ENCODE measurements at places on chromosomes 7 and 10. TPM values are rescaled to one million over a fixed set of nuclear protein-coding genes. Genes with fewer than 3 reads are reported as not detected.

CCDC7 gene
- total RNA-seq, result 46.7 TPM

DNA sequence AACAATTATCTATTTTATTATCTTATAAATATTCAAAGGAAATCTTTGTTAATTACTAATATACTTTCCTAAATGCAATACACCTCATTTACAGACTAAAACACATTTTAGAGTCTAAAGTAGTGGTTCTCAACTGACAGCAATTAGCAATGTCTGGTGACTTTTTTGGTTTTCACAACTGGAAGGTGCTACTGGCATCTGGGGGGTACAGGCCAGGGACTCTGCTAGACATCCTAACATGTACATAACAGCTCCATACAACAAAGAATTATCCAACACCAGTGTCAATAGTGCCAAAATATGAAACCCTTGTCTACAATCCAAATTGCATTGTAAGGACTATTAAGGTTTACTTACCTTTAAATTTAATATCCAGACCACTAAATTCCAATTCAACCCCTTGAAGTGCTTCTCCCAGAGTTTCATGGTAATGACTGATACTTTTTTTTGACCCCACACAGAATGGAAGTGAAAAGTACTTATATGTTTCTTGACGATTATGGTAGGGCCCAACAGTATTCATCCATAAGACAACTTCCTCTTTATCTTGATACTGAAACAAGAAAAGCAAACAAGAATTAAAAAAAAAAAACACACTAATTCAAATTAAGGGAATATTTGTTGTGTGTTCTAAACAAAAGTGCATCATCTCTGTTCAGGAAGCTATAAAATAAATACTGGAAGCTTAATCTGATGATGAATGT lies 10.4 kb downstream of the TM9SF3 start:
- no peak for DNase-seq

DNA sequence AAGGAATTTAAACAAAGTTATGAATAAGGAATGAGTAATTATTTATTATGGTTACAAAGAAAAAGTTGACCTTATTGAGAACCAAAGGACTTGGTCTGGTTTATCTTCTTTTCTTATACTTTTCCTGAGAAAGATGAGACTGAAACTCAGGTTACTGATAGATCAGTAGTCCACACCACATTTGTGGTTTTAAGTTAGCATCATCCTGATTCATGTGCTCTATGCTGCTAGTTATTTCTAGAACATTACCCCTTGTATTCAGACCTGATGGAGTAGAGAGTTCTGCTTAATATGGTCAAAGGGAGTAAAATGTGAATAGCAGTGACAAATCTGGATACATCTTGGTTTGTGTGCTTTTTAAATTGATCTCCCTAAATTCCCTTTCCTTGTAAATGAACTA lies 63.8 kb downstream of the FOXP2 start:
- DNase-seq, result no peak

DNA sequence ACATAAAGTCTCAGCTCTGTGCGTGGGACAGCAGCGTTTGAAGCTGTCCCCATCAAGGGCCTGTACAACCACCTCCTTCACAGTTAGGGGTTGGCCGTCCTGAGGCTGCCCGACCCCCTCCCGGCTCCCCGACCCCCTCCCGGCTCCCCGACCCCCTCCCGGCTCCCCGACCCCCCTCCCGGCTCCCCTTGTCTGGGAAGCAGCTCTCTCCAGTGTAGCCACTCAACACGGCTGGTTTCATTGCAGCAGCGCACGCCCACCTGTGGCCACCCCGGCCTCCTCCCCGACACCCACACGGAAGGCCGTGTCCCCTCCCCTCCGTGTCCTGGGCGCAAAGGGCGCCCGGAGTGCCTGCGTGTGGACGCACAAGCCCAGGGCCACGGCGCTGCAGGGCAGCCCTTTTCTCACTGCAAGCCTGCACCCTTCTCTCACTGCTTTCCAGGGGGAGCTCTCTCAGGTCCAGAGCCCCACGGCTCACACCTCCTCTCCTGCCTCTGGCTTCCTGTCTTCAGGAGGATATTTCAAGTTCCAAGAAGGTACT lies 20.9 kb upstream of the FAM20C start:
- no peak for DNase-seq

TEX47 gene
- total RNA-seq, result not detected

- DNase-seq, result peak; percentile 60
These were observed 65.4 kb downstream of the TACC2 start for GRCh38 chr10:122054048-122055025.

GRCh38 chr7:115748123-115748738 lies 282.3 kb downstream of the TFEC start:
- DNase-seq, result no peak

CFTR gene
- total RNA-seq, result 1.3 TPM

DNA sequence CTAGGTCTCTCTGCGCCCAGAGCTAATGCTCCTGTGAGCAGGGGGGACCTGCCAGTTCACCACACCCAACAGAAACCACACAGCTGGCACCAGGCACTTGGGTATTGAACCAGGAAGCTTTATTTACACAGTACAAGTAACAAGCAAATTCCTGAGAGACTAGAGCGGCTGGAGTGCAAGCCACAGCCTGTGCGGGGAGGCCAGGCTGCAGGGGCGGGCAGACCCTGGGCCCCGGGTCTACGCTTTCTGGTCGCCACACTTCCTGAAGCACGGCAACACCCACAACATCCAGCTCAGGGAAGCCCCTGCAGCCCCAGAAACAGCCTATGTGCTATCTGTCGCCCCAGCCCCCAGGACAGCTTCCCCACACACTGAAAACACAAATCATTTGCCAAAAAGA lies 125.0 kb downstream of the FAM53B start:
- DNase-seq, result peak; percentile 60

DNA sequence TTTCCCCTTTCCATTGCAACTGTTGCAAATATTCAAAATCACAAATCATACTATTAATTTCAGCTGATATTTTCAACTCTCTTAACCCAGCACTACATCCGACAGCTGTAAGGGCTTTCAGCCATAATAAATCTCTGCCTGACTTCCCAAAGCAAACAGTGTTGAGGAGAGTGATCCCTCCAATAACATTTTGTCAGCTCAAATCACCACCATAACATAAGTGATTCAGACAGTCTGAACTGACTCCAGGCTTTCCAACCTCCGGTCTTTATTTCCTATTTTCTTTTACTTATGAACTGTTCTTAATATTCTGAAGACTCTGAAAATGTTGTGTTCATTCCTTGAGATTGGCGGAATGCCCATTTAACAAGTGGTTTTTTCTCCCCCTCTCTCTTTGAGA lies 1085.9 kb downstream of the GATA3 start:
- DNase-seq, result no peak

IQUB gene
- total RNA-seq, result 0.32 TPM

DNA sequence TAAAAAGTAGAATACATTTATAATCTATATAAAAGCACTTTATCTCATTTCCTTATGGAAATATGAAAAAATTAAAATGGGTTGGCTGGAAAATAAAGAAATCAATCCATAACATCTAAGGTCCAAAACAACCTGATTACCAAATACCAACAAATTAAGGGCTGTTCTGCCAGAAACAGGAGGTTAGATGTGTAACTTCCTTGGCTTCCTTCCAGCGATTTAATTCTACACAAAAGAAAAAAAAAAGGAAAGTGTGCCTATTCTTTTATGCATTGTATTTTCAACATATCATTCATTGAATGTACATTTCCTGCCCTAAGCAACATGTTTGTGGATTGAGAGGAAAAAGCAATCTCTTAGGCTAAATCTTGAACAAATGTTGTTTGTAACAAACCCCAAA lies 36.2 kb upstream of the USP6NL start:
- no peak for DNase-seq

SEMA3A gene
- 23.2 TPM for total RNA-seq

DNA sequence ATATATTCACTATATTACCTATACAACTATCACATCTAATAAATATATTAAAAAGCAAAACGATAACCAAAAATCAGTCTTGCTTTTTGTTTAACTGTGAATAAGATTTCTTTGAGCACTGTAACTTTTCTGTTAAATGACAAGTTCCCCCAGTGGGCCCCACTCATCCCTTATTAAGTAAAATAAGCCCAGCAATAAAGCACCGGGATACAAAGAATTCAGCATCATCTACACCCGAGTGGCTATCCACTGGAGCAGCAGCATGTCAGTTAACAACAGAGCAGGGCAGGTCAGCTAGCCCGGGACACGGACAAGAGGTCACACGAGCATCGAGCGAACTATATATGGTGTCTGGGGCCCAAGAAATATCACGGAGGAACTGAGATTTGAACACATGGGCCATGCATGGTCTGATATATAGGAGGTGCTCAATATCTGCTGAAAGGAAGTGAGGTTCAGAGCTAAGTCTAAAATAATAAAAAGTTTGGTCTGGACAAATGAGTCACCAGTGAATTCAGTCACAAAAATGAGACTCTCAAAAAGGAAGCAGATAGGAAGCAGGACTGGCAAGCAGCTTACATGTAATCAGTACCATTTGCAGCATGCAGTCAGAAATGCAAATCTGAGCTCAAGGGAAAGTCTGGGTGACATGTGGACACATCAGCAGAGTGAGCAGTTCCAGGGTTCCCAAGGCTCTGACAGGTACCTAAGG lies 4.1 kb downstream of the ERCC6 start:
- DNase-seq, result no peak

- DNase-seq, result no peak
These were observed 317.1 kb upstream of the KLF6 start for GRCh38 chr10:4101918-4102654.

- DNase-seq, result peak; percentile 20
These were observed 1227.6 kb downstream of the TYW1 start for GRCh38 chr7:68224041-68224741.

DNA sequence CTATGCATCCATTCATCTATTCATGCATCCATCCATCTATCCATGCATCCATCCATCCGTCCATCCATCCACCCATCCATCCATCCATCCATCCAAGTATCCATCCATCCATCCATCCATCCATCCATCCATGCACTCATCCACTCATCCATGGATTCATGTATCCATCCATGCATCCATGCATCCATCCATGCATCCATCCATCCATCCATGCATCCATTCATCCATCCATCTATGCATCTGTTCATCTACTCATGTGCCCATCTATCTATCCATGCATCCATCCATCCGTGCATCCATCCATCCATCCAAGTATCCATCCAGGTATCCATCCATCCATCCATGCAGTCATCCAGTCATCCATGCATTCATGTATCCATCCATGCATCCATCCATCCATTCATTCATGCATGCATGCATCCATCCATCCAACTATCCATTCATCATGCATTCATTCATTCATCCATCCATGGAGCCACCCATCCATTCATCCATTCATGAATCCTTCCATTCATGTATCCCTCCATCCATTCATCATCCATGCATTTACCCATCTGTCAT lies 132.0 kb downstream of the DYNC2I1 start:
- no peak for DNase-seq

PVRIG gene
- total RNA-seq, result 0.32 TPM

GRCh38 chr7:130278860-130279259 lies 12.2 kb downstream of the CPA2 start:
- DNase-seq, result no peak

CALHM3 gene
- not detected for total RNA-seq

ADGRA1 gene
- total RNA-seq, result not detected

- no peak for DNase-seq
These were observed 44.3 kb downstream of the CCDC71L start for GRCh38 chr7:106616708-106617051.

PHF14 gene
- 73.5 TPM for total RNA-seq

DNA sequence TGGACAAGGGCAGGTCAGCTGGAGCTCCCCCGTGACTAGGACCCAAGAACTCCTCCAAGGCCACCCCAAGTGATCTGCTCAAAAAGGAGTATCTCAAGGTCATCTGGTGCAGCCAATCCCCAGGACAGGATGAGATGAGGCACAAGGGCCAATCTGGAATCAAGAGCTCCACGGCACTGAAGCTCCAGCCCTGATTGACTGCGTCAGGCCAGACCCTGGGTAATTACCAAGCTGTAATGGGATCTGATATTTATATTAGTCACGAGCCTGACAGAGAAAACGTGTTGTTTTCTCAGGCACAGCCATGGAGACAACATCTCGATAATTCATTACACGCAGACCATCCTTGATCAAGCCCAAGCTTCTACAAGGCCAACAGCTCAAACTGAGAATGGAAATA lies 4.2 kb downstream of the KCNMA1 start:
- no peak for DNase-seq

WDR86 gene
- 57.0 TPM for total RNA-seq

RNLS gene
- 29.1 TPM for total RNA-seq

ADCYAP1R1 gene
- 4.1 TPM for total RNA-seq

ZNF800 gene
- total RNA-seq, result 31.0 TPM

- no peak for DNase-seq
These were observed 59.3 kb downstream of the DGKI start for GRCh38 chr7:137787301-137787976.

Data from breast epithelium (tissue), 4 donors.